ENCODE measurements at places on chromosomes 1 and 21.
A peak's percentile ranks its signal among the peaks of the same experiment; 100 is the strongest.

DNA sequence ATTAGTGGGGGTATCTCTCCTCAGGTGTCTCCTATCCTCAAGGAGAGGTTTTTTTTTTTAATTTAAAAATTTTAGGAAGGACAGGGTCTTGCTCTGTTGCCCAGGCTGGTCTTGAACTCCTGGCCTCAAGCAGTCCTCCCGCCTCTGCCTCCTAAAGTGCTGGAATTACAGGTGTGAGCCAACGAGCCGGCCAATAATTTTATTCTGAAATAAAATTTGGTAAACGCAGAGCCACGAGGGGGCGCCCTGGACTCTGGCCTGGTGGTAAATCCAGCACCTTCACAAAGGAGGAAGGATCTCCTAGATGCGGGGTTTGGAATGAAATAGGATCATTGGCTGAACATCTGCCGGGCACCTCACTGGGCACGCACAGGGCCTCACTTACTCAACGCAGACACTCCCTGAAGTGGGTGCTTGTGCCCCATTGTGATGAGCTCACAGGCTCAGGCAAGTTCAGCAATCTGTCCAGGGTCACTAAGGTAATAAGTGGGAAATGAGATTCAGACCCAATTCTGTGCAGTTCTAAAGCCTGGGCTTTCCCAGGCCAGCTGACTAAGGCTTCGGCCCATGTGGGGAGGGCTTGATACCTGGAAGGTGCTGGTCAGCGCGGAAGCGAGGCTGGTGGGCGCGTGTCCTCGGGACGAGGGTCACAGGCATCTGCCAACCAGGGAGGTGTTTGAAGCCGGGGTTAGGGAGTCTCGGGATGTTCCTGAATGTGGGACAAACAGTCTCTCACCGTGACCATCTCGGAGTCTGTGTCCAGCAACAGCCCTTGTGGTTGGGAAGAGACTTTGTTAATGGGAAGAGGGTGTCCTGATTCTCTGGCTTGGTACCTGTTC is 32.7 kb upstream of the ETV3 start:
- DNase-seq = peak; percentile 24

GRCh38 chr1:12177156-12177998 is 10.6 kb downstream of the TNFRSF1B start:
- no peak for DNase-seq

DNA sequence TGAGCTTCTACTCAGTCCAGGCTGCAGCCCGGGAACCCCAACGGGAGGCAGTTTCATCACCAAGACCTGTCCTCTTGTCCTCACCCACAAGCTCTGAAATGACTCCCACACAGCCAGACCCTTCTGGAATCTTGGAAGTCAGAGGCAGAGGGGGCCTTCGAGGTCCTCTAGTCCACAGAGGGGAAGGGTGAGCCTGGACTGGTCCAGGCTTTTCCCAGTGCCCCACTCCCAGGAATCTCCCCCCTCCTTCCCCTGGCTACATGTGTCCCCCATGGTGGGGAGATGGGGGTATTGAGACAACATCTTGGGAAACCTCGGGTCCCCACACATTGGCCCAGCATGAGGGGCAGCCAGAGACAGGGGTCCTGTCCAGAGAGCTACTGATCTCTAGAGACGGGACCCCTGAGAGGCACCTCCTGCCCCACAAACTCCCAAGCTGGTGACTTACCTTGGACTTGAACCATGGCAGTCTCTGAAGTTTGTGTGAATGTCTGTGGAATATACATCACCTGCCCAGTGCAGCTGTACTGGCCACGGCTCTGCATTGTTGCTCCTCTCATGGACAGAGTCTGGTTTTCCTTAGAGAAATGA is 19.4 kb upstream of the SLAMF9 start:
- DNase-seq = no peak

- no peak for DNase-seq
Measured at GRCh38 chr1:38991638-38992411, 749 bp downstream of the AKIRIN1 start.

- no peak for DNase-seq
Measured at GRCh38 chr1:116203181-116203723, 92.1 kb downstream of the MAB21L3 start.

All from CD4-positive, alpha-beta T cell treated with Interferon gamma for 1 hour (primary cell).